ENCODE measurements at places on chromosomes 3 and 15.

- no peak for DNase-seq
These were observed 60.3 kb upstream of the MBNL1 start for GRCh38 chr3:152208439-152208838.

GRCh38 chr15:35533130-35534110 lies 12.5 kb downstream of the DPH6 start:
- DNase-seq: no peak

- no peak for DNase-seq
These were observed 167.4 kb upstream of the CTDSPL start for GRCh38 chr3:37694284-37694675.

DNA sequence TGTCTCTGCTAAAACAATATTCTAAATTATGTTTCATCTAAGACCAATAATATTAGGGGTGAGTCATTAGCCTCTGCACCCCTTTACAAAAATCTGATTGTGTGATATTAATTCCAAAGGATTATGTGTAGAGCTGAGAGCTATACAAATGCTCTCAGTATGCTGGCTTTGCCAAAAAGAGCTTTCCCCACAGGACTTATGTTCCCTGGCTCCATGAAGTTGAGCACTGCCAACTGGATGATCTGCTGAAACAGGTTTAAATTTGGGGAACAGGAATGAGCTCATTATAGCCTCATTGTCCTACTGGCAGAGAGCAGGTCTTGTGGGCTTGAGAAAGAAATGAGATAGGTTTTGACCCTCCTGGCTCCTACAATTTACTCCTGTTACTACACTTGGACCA lies 347.8 kb upstream of the LMCD1 start:
- DNase-seq: no peak

- DNase-seq: no peak
These were observed 30.1 kb upstream of the FGD5 start for GRCh38 chr3:14788644-14789043.

DNA sequence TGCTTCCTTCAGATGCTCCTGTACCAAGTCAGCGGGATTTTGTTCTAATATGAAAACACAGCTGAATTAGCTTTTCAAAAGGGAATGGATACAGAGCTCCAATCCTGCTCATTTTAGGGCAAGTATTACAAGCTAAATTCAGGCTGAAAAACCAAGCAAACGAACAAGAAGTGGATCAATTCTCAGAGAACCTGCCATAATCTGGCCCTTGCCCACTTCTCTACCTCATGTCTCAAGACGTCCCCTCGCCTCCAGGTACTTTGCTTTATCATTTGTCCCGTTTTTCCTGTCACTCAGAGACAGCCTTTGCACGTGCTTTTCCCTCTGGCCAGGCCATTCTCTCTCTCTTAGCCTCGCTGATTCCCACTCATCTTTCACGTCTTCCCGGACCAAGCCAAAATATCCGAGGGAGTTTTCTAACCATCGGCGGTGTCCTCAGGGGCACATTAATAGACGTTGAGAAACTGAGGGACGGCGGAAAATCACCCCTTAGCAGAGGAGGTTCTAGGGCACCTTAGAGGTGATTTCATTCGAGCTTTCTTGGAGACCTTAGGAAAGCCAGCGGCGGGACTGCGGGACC lies 654 bp downstream of the SUSD5 start:
- no peak for DNase-seq

- DNase-seq: no peak
These were observed 31.8 kb upstream of the KLHL6 start for GRCh38 chr3:183587336-183587735.

DNA sequence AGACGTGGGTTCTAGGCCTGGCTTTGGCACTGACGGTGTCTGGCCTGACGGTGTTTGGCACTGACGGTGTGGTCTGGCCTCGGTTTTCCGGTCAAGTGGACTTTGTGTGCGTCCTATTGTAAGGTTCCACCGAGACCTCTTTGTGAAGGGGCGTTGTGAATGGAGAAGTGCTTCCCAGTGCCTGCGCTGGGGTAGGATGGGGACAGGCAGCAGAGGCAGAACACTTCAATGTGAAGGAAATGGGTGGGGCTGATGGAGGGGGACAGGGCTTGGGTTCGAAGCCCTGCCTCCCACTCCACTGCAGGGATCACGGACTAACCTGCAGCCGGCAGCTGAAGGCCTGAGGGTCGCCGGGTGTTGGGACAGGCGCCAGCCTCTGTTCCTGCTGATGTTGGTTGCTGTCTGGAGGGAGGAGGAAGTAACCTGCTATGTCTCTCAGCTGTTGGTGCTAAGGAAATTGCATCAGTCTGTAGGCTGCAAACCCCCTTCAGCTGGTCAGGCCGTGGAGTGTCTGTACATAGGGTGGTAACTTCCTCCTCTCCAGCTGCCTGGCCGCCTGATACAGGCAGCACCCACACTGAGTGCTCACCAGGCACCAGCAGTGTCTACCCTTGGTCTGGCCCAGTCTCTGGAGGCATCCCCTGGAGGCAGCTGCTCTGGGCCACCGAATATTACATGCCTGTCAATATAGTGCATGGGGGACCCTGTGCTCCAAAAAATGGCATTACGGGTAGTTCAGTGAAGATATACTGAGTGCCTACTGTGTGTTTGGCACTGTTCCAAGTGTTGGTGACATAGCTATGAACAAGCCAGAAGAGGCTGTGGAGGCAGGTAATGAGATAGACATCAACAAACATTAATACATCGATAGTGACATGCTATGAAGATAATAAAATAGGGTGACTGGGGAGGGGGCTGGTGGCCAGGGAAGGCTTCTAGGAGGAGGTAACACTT lies 1.1 kb downstream of the TM6SF1 start:
- no peak for DNase-seq

DNA sequence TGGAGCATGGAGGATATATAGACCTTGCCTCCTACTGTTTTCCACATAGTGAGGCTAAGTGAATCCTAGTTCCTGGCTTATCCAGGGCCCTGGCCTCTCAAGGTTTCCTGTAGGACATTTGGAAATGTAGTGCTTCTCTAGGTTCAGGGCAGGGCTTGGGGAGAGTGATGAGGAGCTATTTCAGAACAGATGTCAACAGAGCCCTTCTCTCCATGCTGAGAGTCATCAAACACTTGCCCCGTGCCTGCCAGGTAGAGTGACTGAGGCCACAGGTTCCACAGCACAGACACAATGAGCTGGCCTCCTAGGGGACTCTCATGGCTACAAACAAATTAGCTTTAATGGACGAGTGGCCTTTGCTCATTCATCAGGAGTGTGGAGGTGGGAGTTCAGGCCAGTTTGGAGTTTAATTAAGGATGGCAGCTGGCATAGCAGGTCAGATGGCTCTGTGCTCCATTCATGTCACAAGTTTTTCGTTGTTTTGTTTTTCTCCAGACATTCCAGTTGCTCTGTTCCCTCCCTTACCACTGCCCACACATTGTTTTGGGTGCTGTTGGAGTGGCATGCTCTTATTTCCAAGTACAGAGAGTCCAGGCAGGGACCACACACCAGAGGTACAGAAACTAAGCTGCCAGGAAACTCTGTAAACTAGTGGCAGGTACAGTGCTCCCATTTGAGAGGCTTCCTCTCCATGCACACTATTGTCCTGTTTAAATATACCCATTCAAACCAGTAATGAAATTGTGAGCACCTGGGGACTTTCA lies 189.8 kb downstream of the RYR3 start:
- no peak for DNase-seq

DNA sequence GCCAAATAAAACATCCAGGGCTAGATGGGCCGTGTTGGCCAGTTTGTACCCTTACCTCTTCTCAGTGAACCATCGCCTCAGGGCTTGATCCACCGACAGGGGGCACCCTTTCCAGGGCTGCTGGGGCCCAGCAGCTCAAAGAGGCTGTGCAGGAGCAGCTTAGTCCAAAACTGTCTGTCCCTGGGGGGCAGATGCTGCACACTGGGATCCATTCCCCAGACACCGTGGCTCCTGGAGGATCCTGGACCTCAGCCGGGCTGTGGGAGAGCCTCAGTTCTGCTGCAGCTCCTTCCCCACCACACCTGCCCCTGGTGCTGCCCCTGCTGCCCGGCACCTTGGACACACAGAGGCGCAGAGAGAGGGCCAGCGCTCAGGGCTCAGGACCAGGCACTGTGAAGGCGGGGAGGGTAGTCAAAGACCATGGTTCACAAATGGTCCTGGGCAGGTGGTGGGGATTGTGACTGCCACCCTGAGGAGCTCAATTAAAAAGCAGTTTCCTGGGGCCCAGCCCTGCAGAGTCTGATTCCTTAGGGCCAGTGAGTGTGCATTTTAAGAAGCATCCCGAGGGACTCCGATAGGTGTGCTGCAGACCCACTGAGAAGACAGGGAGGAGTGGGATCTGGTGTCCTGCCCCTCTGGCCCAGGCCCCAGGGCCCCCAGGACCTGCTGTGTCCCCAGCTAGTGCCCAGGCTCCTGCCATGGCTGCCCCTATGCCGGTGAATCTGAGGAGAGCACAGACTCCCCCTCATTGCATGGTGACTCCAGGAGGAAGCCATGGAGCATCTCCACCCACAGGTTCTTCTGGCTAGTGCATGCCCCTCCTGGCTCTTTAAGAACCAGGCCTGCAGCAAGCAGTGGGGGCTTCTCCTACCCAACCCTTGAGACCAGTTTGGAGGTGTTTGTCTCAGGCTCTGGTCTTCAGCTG lies 86.5 kb upstream of the PRR20G start:
- no peak for DNase-seq

DNA sequence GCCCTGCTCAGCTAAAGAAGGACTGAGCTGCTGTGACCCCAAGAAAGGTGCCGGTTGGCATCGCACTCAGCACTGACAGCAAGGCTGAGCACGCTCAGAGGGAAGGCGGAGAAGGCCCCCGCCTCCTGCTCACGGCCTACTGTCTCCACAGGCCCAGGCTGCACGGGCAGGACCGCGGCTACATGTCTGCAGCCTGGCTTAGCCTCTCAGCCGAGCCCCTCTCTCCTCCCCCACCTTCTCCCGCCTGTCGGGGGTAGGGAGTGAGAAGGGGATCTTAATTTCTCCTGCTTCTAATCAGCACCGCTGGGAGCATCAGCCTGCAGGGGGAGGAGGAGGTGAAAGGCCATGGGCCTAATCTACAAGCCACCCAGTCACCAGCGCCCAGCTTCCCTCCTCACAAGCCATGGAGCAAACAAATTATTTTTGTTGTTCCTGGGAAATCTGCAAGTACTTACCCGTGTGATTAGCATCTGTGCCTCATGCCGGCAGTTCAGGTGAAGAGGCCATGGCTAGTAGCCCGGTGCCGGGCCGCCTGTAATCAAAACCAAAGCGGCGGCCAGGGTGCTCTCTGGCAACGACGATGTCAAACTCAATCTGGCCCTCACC lies 68.1 kb downstream of the EPHB3 start:
- DNase-seq: no peak

DNA sequence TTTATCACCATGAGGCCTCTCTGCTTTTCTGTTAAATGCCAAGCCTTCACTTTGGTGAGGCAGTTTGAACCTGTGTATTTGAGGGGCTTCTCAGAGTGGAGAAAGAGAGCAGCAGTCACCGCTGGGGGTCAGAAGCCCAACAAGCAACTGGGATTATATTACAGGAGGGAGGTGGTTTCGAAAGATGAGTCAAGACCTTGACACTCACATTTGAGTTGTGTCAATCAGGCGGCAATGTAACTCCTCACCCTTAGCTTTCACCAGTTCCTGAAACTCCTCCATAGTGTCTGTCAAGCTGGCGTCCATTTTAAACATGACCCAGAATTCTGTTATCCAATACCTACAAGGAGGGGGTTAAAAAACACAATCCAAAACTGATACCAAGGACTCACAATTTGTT lies 46.5 kb downstream of the RASGRP1 start:
- no peak for DNase-seq
